ENCODE measurements at places on chromosomes 5 and 9.

DNA sequence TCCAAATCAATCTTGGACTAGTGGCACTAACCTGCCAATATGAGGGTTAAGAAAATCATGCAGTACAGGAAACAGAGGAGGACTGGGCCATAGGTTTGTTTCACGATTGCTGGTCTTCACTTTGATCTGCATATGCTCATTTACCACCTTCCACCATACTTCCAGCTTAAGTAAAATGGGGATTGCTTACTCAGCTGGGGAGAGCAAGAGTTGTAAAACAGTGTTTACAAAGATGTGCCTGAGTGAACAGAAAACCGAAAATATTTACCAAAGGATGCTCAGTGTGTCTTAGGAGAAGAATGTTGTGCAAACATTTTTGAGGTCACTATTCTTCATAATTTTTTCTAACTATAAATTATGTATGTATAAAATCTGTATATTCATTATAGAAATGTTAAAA is 65.1 kb upstream of the DNAH5 start:
- DNase-seq = peak; percentile 84

GRCh38 chr9:83435301-83435700 is 102.9 kb downstream of the FRMD3 start:
- DNase-seq = no peak

DNA sequence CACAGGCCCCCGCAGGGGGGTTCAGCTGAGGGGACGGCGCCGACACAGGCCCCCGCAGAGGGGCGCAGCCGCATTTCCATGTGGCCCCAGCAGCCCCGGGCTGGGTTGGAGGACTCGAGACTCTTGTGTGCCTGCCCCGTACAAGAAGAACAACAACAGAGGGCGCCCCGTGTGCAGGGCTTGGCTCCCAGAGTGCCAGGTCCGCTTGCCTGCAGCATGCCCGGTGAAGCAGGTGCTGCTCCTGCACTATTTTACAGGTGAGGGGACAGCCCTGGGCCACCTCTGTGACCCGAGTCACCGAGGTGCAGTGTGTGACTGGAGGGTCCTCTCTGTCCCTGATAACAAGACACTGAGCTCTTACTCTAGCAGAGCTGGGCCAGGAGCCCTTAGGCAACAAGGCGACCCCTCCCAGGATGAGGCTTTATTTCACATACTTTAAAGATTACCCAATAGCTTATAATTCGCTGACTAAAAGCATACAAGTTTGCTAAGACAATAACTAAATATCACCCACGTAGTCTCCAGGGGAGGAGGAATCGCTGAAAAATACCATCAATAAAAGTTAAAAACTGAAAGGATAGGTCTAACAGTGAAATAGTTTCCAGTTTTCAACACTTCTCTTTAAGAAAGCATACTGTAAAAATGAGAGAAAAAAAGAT is 41.7 kb upstream of the SLC9A3 start:
- no peak for DNase-seq

- no peak for DNase-seq
These were observed 61.1 kb downstream of the MTRR start for GRCh38 chr5:7930011-7930410.

GRCh38 chr9:136820971-136821825 is 13.4 kb downstream of the RABL6 start:
- no peak for DNase-seq
